Activated T-cell treated with anti-CD3 and anti-CD28 coated beads, Interleukin-2, amount 50 U/mL, for 24 hours (primary cell): ENCODE measurements at places on chromosomes 7 and 10.

DNA sequence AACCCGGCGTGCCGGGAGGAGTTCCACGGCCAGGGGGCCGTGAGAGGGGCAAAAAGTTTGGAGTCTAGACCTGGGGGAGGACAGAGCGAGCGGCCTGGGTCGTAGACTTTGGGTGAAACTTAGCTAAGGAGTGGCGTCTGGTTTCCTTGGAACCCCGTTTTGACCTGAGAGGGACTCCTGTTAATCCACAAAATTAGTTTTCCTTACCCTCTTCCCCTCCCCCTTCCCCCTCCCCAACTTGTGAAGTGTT is 574 bp downstream of the MARCHF5 start:
- peak overlapping the region; percentile 81 for H3K4me3 ChIP-seq
- H3K27me3 ChIP-seq, result no peaks in the 10 kb centered on the region
- no peak for DNase-seq

GRCh38 chr7:8444468-8444769 is 11.0 kb downstream of the NXPH1 start:
- peaks cover 18% of the 10 kb centered on the region for H3K4me1 ChIP-seq
- no peak overlapping the region for H3K27ac ChIP-seq
- H3K4me3 ChIP-seq, result no peak overlapping the region
- DNase-seq, result no peak
- peaks cover 81% of the 10 kb centered on the region for H3K27me3 ChIP-seq

GRCh38 chr7:43868181-43868580 is 1.1 kb downstream of the MRPS24 start:
- H3K4me1 ChIP-seq, result peaks cover 34% of the 10 kb centered on the region
- H3K4me3 ChIP-seq, result peak overlapping the region; percentile 83
- peak overlapping the region; percentile 95 for H3K27ac ChIP-seq
- H3K27me3 ChIP-seq, result no peaks in the 10 kb centered on the region
- H3K36me3 ChIP-seq, result peaks cover 41% of the 10 kb centered on the region
- no peak for DNase-seq

DNA sequence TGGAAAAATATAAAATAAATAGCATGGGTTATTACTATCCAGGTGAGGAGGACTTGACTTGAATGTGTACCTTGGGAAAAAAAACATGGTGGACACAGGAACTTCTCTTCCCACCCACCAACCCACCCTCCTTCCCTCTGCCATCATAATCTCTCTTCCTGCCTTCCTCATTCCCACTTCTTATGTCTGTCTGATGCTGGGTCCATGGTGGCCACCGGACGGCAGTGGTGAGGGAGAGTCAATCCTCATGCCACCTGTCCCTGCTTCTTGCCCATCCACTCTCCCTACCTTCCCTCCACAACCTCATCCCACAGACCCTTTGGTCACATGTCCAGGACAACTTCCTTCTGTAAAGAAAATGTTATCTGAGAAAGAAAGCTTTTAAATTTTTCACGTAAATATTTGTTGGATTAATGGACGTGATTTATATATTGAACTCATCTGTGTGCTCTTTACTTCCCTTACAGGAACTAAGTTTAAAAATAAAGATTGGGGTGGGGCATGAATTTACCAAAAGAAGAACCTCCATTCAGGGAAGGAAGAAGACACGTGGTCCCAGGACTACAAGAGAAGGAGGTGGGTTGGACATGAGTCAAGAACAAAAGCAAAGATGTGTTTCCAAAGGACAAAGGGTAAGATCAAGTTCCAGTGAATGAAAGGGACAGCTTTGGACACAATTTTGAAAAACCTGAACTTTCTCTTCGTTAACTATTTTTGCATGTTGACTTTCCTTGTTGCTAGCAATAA is 104.5 kb downstream of the PIP4K2A start:
- no peaks in the 10 kb centered on the region for H3K27me3 ChIP-seq
- H3K4me3 ChIP-seq, result peak overlapping the region; percentile 64
- DNase-seq, result no peak
- peaks cover 64% of the 10 kb centered on the region for H3K36me3 ChIP-seq

GRCh38 chr7:80611779-80612178 is 26.7 kb upstream of the CD36 start:
- H3K27ac ChIP-seq, result no peak overlapping the region
- no peaks in the 10 kb centered on the region for H3K36me3 ChIP-seq
- no peak for DNase-seq
- no peaks in the 10 kb centered on the region for H3K4me1 ChIP-seq
- no peaks in the 10 kb centered on the region for H3K27me3 ChIP-seq

DNA sequence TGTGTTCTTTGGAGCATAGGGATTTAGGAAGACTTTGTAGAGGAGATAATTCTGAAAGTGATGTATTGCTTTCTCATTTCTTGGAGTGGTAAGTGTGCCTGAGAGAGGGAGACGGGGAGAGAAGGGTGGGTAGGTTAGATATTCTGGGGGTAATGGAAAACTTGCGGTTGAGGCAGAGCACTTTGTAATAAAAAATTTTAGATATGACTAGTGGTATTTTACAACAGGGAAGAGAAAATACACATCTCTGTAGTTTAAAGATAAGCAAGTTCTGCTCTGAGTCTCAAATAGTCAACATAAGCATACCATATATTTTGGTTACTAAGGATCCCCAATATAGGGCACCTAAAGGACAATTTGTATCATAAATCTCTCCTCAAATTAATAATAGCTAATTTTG is 6.6 kb downstream of the VPS50 start:
- peaks cover 4% of the 10 kb centered on the region for H3K4me1 ChIP-seq
- no peak for DNase-seq
- H3K4me3 ChIP-seq, result no peak overlapping the region
- H3K36me3 ChIP-seq, result peaks cover 7% of the 10 kb centered on the region

- H3K27me3 ChIP-seq, result no peaks in the 10 kb centered on the region
- peak overlapping the region; percentile 53 for H3K4me3 ChIP-seq
- no peaks in the 10 kb centered on the region for H3K36me3 ChIP-seq
- peaks cover 64% of the 10 kb centered on the region for H3K4me1 ChIP-seq
- H3K27ac ChIP-seq, result peak overlapping the region; percentile 89
Measured at GRCh38 chr10:31101123-31101522, 69.5 kb upstream of the ZNF438 start.

DNA sequence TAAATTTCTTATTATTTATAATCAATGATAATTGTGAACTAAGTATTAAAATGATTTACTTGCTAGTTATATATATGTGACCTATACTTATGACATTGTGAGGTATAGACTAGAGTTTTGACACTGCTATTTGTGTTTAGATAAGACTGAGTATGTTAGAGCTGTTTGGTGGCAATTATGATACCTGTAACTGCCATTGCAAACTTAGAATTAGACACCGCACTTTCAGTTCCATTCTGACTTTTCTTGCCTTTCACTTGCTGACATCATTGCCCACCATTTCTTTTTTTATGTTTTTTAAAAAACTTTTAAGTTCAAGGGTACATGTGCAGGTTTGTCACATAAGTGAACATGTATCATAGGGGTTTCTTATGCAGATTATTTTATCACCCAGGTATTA is 214.5 kb downstream of the MBL2 start:
- DNase-seq, result no peak
- H3K27me3 ChIP-seq, result no peaks in the 10 kb centered on the region
- H3K36me3 ChIP-seq, result no peaks in the 10 kb centered on the region
- H3K27ac ChIP-seq, result no peak overlapping the region
- H3K4me1 ChIP-seq, result no peaks in the 10 kb centered on the region

- H3K27ac ChIP-seq, result no peak overlapping the region
- H3K4me1 ChIP-seq, result no peaks in the 10 kb centered on the region
- no peaks in the 10 kb centered on the region for H3K27me3 ChIP-seq
- H3K4me3 ChIP-seq, result no peak overlapping the region
- H3K36me3 ChIP-seq, result no peaks in the 10 kb centered on the region
Measured at GRCh38 chr7:122070062-122070461, 74.0 kb downstream of the AASS start.

- peaks cover 70% of the 10 kb centered on the region for H3K4me1 ChIP-seq
- H3K27me3 ChIP-seq, result no peaks in the 10 kb centered on the region
- no peak for DNase-seq
Measured at GRCh38 chr7:104984585-104985258, 29.3 kb upstream of the KMT2E start.

- no peak for DNase-seq
- peaks cover 5% of the 10 kb centered on the region for H3K27me3 ChIP-seq
- H3K27ac ChIP-seq, result no peak overlapping the region
Measured at GRCh38 chr7:26490640-26491624, 199.3 kb downstream of the SNX10 start.

GRCh38 chr10:44805466-44806210 is 105.5 kb upstream of the TMEM72 start:
- H3K36me3 ChIP-seq, result no peaks in the 10 kb centered on the region
- no peaks in the 10 kb centered on the region for H3K4me1 ChIP-seq
- peaks cover 15% of the 10 kb centered on the region for H3K27me3 ChIP-seq
- DNase-seq, result no peak
- no peak overlapping the region for H3K27ac ChIP-seq

DNA sequence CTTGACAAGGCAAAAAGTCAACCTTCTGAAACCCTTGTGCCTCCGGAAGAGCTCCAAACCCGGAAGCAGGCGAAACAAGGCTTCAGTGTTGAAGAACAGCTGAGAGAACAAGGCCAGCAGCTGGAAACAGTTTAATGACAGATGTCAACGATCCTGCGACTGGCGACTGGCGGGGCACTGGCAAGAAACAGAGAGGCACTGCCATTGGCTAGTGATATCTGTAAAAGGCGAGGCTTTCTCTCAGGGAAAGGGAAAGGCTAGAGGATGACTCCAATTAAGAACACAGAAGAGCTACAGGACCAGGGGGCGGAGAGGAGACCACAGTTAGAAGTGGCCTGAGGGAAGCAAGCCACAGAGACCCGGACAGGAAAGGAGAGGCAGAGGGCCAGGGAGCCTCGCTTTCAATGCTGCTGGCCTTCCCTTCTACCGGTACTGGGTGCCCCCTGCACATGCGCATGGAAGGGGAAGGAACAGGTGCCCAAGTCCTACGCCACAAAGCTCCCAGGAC is 19.4 kb downstream of the ITGB1 start:
- no peak overlapping the region for H3K4me3 ChIP-seq
- DNase-seq, result no peak
- H3K27ac ChIP-seq, result peak overlapping the region; percentile 58

- H3K4me1 ChIP-seq, result no peaks in the 10 kb centered on the region
- DNase-seq, result no peak
- no peaks in the 10 kb centered on the region for H3K27me3 ChIP-seq
- no peaks in the 10 kb centered on the region for H3K36me3 ChIP-seq
- H3K27ac ChIP-seq, result no peak overlapping the region
Measured at GRCh38 chr10:107994621-107995270, 830.2 kb upstream of the SORCS1 start.

- no peaks in the 10 kb centered on the region for H3K4me1 ChIP-seq
- H3K27me3 ChIP-seq, result peaks cover 29% of the 10 kb centered on the region
- no peak overlapping the region for H3K27ac ChIP-seq
- no peak for DNase-seq
Measured at GRCh38 chr10:113131613-113132261, 181.7 kb downstream of the TCF7L2 start.

DNA sequence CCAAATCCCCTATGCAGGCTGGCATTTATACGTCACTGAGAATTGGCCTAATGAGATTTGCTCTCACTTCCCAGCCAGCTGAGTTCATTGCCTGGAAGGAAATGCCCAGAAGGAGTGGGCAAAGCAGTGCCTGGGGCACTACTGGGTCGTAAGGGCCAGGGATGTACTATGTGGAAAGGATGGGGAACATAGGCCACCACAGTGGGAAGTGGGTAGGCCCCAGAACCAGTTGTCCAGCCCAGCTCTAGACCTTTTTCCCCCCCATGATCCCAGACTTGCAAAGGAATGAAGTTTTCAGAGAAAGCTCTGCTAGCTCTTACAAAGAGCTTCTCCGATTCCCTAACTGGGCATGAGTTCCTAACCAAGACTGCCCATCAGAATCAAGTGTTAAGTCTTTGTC is 13.9 kb downstream of the TRPV5 start:
- no peak overlapping the region for H3K27ac ChIP-seq
- no peak for DNase-seq
- H3K36me3 ChIP-seq, result no peaks in the 10 kb centered on the region
- H3K27me3 ChIP-seq, result peaks cover 2% of the 10 kb centered on the region
- no peaks in the 10 kb centered on the region for H3K4me1 ChIP-seq

GRCh38 chr7:81744389-81744788 is 25.5 kb downstream of the HGF start:
- DNase-seq, result no peak
- no peaks in the 10 kb centered on the region for H3K36me3 ChIP-seq
- no peaks in the 10 kb centered on the region for H3K4me1 ChIP-seq

GRCh38 chr7:99465421-99465768 is 572 bp downstream of the ATP5MF start:
- no peaks in the 10 kb centered on the region for H3K27me3 ChIP-seq
- peak overlapping the region; percentile 94 for H3K4me3 ChIP-seq
- DNase-seq, result peak; percentile 43
- H3K4me1 ChIP-seq, result peaks cover 37% of the 10 kb centered on the region

DNA sequence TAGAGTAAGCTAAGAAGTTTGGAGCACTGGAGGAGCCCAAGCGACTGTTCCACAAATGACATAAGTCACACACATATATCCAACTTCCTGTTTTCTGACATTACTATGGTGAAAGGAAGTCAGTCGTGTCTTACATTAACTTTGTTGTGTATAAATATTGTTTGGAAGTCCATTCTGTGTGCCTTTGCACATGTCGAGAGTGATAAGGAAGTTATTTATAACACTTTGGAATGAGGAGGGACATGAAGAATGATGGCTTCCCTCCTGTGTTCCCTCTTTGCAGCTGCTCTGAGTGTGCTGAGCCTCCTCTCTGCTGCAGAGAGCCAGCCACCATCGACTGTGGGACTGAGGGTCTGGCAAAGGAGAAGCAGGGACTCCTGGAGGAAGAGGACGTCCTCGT is 40.4 kb upstream of the MGMT start:
- no peak for DNase-seq
- no peaks in the 10 kb centered on the region for H3K36me3 ChIP-seq
- H3K4me3 ChIP-seq, result no peak overlapping the region

- peaks cover 15% of the 10 kb centered on the region for H3K4me1 ChIP-seq
- H3K4me3 ChIP-seq, result no peak overlapping the region
- no peak for DNase-seq
- peaks cover 63% of the 10 kb centered on the region for H3K27me3 ChIP-seq
- H3K27ac ChIP-seq, result no peak overlapping the region
Measured at GRCh38 chr10:121735263-121735662, 137.0 kb upstream of the FGFR2 start.

- H3K4me3 ChIP-seq, result no peak overlapping the region
- no peak for DNase-seq
- H3K27ac ChIP-seq, result no peak overlapping the region
- no peaks in the 10 kb centered on the region for H3K4me1 ChIP-seq
- no peaks in the 10 kb centered on the region for H3K27me3 ChIP-seq
Measured at GRCh38 chr7:106001196-106001595, 38.1 kb downstream of the CDHR3 start.

- DNase-seq, result no peak
- no peaks in the 10 kb centered on the region for H3K4me1 ChIP-seq
- no peaks in the 10 kb centered on the region for H3K36me3 ChIP-seq
- no peaks in the 10 kb centered on the region for H3K27me3 ChIP-seq
- no peak overlapping the region for H3K4me3 ChIP-seq
Measured at GRCh38 chr7:68776326-68776725, 821.9 kb upstream of the AUTS2 start.

DNA sequence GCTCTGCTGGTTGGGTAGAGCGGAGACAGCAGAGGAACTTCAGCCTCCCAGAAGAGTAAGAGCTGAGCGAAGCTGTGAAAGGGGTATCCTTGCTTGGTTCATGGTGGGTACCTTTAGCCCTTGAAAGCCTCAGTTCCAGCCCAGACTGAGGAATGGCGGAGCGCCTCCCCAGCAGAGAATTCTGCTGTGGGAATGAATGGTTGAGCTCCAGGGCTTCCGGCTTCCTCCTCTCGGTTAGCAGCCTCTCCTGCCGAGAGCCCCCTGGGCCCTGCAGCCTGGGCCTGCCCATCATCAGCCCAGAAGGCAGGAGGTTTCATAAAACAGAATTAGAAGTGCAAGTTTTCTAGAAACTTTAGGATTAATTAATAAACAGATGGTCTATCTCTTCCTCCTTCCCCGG is 79.9 kb upstream of the ANLN start:
- H3K4me1 ChIP-seq, result no peaks in the 10 kb centered on the region
- no peak overlapping the region for H3K27ac ChIP-seq
- H3K27me3 ChIP-seq, result no peaks in the 10 kb centered on the region
- H3K36me3 ChIP-seq, result no peaks in the 10 kb centered on the region
